GM13976 (cell line): ENCODE measurements at places on chromosomes 6 and 20.

GRCh38 chr6:31489086-31489485, 8.9 kb upstream of the MICB start:
- DNase-seq, result no peak

DNA sequence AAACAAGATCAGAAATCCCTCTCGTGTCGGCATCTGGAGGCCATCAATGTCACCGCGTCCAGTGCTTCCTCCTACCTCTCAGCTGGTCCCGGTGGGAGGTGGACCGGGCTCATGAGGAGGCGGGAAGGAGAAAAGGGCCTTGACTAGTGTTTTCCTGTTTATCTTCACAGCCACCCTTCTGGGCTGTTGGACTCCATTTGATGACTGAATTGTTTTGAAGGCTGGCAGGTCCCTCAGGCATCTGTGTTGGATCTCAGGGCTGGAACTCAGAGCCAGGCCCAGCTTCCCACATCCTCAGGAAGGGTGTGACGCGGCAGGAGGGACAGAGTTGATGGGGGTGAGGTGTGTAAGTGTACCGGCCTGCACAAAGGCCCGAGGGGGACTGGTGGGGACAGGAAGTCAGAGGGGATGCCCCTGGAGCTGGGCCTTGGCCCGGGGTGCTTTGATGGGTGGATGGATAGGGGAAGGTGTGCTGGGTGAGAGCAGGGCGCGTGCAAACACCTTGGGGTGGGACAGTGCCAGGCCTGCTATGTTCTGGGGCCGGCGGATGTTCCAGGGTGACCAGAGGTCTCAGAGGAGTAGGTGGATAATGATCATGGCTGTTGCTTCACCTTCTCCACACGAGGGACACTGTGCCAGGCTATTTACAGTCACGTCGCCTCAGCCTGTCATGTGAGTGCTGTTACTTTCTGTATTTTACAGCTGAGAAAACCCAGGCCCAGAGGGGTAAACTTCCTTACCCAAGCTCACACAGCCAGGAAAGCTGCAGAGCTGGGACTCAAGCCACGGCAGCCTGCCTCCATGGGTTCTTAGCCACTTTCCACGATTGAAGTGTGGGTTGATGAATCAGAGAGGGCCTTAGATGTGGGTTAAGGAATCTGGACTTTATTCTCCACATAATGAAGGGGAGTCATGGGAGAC, 17.9 kb upstream of the CHMP4B start:
- DNase-seq, result no peak

GRCh38 chr6:15596186-15596896, 66.5 kb downstream of the DTNBP1 start:
- no peak for DNase-seq

DNA sequence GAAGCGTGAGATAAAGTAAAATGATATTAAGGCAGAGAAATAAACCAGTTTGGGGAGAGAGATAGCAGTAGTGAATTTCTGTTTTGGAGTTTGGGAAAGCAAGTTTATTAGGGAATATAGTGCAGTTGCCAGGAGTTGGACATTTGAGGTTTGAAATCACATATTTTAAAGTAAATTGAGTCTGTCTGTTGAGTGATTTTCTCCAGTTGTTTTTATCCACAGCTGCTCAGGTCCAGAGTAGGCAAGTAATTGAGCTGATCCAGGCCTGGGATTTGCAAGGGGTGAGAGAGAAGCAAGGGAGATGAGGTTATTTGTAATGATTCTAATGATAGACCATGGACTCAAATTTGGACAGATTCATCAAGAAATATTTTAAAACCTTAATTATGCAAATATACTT, 481.9 kb downstream of the UTRN start:
- no peak for DNase-seq

- DNase-seq, result peak; percentile 13
These were observed 196.3 kb downstream of the SYNDIG1 start for GRCh38 chr20:24665741-24666191.

DNA sequence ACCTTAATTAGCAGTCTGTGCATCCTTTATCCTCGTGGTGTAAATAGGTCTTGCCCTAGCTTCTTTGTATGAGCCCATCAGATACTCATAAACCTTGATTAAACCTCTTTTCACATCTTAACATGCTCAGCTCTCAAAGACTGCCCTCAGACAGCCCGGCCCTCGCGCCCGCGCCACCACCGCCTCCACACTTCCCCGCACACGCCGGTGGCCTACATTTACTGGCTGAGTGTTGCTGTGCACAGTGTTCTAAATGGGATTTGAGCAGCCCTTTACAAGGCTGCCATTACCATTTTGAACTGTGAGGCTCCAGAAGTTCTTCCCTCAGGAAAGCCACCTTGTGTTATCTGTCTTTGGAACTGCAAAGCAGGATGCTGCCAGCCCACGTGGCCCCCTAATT, 63.0 kb upstream of the INSM1 start:
- DNase-seq, result no peak

GRCh38 chr6:7542874-7543624, 1.6 kb downstream of the DSP start:
- peak; percentile 47 for DNase-seq

DNA sequence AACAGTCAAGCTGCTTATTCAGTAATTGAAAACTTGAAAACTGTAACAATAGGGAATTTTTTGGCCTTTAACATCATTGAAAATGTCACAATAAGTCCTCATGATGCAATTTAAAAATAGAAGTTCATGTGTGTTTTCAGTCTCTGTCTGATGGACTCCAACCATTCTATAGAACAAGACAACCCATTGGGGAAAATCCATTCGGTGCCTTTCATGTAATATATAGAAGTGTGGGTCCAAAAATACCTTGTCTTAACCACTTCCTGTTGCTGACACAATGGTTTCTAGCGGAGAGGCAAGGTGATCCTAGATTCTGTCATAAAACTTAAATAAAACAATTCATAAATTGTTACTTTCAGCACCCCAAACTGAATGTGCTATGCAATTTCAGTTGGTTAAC, 1131.3 kb upstream of the MAP3K7 start:
- peak; percentile 6 for DNase-seq

DNA sequence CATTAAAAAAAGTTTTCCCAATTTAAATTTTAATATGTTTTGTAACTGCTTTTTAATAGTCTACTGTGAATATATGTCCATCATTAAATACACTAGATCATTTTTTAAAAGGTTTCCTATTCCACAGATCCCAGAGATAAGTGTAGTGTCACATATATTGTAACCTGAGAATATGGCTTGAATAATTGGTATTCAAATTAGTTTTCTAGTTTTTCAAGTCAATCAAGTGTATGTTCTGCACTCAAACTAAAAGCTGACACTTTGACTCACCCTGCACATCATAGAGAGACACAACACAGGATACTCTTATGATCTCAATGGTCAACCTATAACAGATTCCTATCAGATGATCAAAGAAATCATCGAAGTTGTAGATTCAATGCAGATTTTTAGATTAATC, 49.1 kb downstream of the ZHX3 start:
- DNase-seq, result no peak

GRCh38 chr20:38139977-38140753, 24.9 kb downstream of the TGM2 start:
- DNase-seq, result no peak
